ENCODE measurements at places on chromosomes 13 and 19. TPM values are rescaled to one million over a fixed set of nuclear protein-coding genes. Genes with fewer than 3 reads are reported as not detected.

IFNL1 gene
- total RNA-seq = 0.28 TPM

B3GNT3 gene
- total RNA-seq = 3.2 TPM

FGF14 gene
- total RNA-seq = not detected

NANOS3 gene
- 3.1 TPM for total RNA-seq

SPTBN4 gene
- 0.91 TPM for total RNA-seq

PLEKHG2 gene
- total RNA-seq = 62.3 TPM

NOVA2 gene
- total RNA-seq = 0.12 TPM

BCL3 gene
- 88.4 TPM for total RNA-seq

LRRC63 gene
- total RNA-seq = not detected

SSC5D gene
- total RNA-seq = 1.0 TPM

ZNF28 gene
- 0.90 TPM for total RNA-seq

NLRP4 gene
- not detected for total RNA-seq

APOC1 gene
- 112 TPM for total RNA-seq

SAMD4B gene
- total RNA-seq = 173 TPM

GPC6 gene
- 6.4 TPM for total RNA-seq

PEG3 gene
- total RNA-seq = not detected

MARK4 gene
- 7.4 TPM for total RNA-seq

PRR19 gene
- total RNA-seq = 5.1 TPM

UBE2S gene
- 476 TPM for total RNA-seq

ERICH4 gene
- total RNA-seq = not detected

RLN3 gene
- not detected for total RNA-seq

RHPN2 gene
- 59.2 TPM for total RNA-seq

ZNF541 gene
- total RNA-seq = not detected

EDDM13 gene
- not detected for total RNA-seq

SIGLEC12 gene
- total RNA-seq = not detected

ZNF534 gene
- total RNA-seq = not detected

NTF4 gene
- total RNA-seq = 0.52 TPM

ZNF582 gene
- 1.6 TPM for total RNA-seq

EXOC3L2 gene
- total RNA-seq = 1.3 TPM

PGLYRP1 gene
- not detected for total RNA-seq

MCF2L gene
- total RNA-seq = 0.36 TPM

ZNF358 gene
- 21.4 TPM for total RNA-seq

AMER2 gene
- total RNA-seq = not detected

CEACAM21 gene
- total RNA-seq = not detected

HSPB6 gene
- total RNA-seq = 0.20 TPM

TNFSF11 gene
- total RNA-seq = not detected

ATXN8OS gene
- total RNA-seq = not detected

BRD4 gene
- 33.9 TPM for total RNA-seq

GCDH gene
- 7.9 TPM for total RNA-seq

FUT1 gene
- total RNA-seq = 0.06 TPM

ZNF320 gene
- not detected for total RNA-seq

ERCC2 gene
- total RNA-seq = 13.8 TPM

GDF15 gene
- total RNA-seq = 62.6 TPM

SWSAP1 gene
- 1.7 TPM for total RNA-seq

KBTBD7 gene
- total RNA-seq = 2.3 TPM

ADAMTSL5 gene
- total RNA-seq = 4.1 TPM

PCDH17 gene
- total RNA-seq = 0.02 TPM

SLC46A3 gene
- 2.2 TPM for total RNA-seq

C19orf67 gene
- total RNA-seq = not detected

SCGB2B2 gene
- total RNA-seq = not detected

GNA15 gene
- not detected for total RNA-seq

KLK14 gene
- 0.50 TPM for total RNA-seq

ZNF253 gene
- total RNA-seq = not detected

TTYH1 gene
- 0.27 TPM for total RNA-seq

NCLN gene
- total RNA-seq = 63.3 TPM

ZNF446 gene
- total RNA-seq = 14.6 TPM

KLK15 gene
- total RNA-seq = not detected

ZMYM2 gene
- 23.8 TPM for total RNA-seq
